ENCODE measurements at places on chromosomes 4 and X.

- no peak overlapping the region for H3K4me3 ChIP-seq
- DNase-seq: no peak
- no peaks in the 10 kb centered on the region for H3K4me1 ChIP-seq
- no peak overlapping the region for H3K27ac ChIP-seq
These were observed 7.3 kb downstream of the EMCN start for GRCh38 chr4:100510551-100510950.

GRCh38 chr4:52358366-52358765, 300.7 kb downstream of the USP46 start:
- no peaks in the 10 kb centered on the region for H3K36me3 ChIP-seq
- no peak for DNase-seq
- no peaks in the 10 kb centered on the region for H3K27me3 ChIP-seq
- no peaks in the 10 kb centered on the region for H3K4me1 ChIP-seq
- H3K4me3 ChIP-seq: no peak overlapping the region
- no peak overlapping the region for H3K27ac ChIP-seq

- peak overlapping the region; percentile 73 for H3K27ac ChIP-seq
- no peaks in the 10 kb centered on the region for H3K27me3 ChIP-seq
- peaks cover 33% of the 10 kb centered on the region for H3K4me1 ChIP-seq
- DNase-seq: no peak
These were observed 18.3 kb downstream of the CD99L2 start for GRCh38 chrX:150879855-150880807.

- H3K4me1 ChIP-seq: peaks cover 48% of the 10 kb centered on the region
- peak overlapping the region; percentile 91 for H3K4me3 ChIP-seq
- no peaks in the 10 kb centered on the region for H3K27me3 ChIP-seq
These were observed 13.0 kb upstream of the TMEM156 start for GRCh38 chr4:39044956-39045826.

DNA sequence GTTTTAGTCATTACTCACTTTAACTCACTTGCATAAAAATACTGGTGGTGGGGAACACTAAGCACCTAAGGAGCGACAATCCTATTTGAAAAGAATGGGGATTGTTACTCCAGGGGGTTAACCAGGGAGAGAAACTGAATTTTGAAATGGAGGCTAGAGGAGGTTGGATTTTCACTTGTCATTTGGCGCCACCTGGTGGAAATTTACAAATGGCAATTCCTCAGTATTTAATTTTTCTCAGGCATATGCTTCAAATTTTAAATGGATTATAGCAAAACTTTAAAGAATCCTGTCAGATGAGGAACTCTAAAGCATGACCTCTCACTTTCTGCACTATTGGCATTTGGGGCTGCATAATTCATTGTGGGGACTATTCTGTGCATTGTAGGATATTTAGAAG, 2.7 kb upstream of the GEMIN8 start:
- H3K27me3 ChIP-seq: peaks cover 2% of the 10 kb centered on the region
- DNase-seq: peak; percentile 68
- H3K4me1 ChIP-seq: peaks cover 25% of the 10 kb centered on the region
- H3K36me3 ChIP-seq: no peaks in the 10 kb centered on the region

- no peak overlapping the region for H3K4me3 ChIP-seq
- H3K27ac ChIP-seq: no peak overlapping the region
- no peak for DNase-seq
- H3K27me3 ChIP-seq: no peaks in the 10 kb centered on the region
- H3K4me1 ChIP-seq: no peaks in the 10 kb centered on the region
- H3K36me3 ChIP-seq: no peaks in the 10 kb centered on the region
These were observed 173.8 kb downstream of the ADGRL3 start for GRCh38 chr4:61373901-61374440.

- no peaks in the 10 kb centered on the region for H3K27me3 ChIP-seq
- no peak for DNase-seq
- H3K4me1 ChIP-seq: no peaks in the 10 kb centered on the region
- H3K36me3 ChIP-seq: peaks cover 18% of the 10 kb centered on the region
- H3K4me3 ChIP-seq: no peak overlapping the region
- H3K27ac ChIP-seq: no peak overlapping the region
These were observed 132.6 kb downstream of the SCFD2 start for GRCh38 chr4:53233114-53233795.

DNA sequence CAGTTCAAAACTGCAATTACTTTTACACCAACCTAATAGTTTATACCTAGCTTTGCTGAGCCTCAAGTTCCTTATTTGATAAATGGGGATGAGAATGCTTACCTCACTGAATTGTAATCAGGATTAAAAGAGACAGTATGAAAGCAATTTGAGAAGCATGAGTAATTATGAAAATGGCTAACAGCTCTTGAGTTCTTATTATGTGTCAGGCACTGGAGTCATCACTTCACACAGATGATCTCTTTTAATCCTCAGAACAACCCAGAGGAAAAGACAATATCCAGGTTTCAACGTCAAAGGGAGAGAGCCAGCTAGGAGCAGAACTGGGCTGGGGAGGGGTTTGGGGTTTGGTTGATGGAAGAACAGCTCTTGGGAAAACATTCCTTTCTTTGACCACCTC, 221.0 kb upstream of the NWD2 start:
- no peaks in the 10 kb centered on the region for H3K4me1 ChIP-seq
- no peak overlapping the region for H3K4me3 ChIP-seq
- peaks cover 2% of the 10 kb centered on the region for H3K27me3 ChIP-seq
- no peaks in the 10 kb centered on the region for H3K36me3 ChIP-seq

DNA sequence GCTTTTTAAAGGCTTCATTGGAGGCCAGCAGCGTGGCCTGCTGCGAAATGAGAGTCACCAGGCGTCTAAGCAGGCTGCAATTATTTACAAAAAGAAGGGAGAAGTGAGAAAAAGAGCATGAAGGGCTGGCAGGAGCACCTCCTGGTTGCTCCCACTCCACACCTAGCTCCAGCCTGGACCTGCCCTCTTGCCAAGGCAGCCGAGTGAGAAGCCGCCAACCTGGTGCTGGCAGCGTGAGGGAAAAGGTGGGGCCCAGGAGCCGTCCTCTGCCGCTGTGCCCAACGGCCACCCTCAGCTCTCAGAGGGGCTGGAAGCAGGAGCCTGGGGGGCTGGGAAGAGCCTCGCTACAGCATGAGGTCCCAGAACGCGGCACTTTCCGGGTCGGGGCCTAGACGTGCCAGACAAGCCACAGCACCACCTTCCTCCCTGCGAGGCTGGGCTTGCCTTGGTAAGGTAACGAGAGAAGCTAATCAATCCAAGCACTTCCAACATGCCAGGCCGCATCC, 16.3 kb downstream of the SLC6A8 start:
- peaks cover 8% of the 10 kb centered on the region for H3K36me3 ChIP-seq
- H3K4me1 ChIP-seq: no peaks in the 10 kb centered on the region
- H3K4me3 ChIP-seq: no peak overlapping the region
- H3K27me3 ChIP-seq: no peaks in the 10 kb centered on the region
- no peak for DNase-seq
- no peak overlapping the region for H3K27ac ChIP-seq

DNA sequence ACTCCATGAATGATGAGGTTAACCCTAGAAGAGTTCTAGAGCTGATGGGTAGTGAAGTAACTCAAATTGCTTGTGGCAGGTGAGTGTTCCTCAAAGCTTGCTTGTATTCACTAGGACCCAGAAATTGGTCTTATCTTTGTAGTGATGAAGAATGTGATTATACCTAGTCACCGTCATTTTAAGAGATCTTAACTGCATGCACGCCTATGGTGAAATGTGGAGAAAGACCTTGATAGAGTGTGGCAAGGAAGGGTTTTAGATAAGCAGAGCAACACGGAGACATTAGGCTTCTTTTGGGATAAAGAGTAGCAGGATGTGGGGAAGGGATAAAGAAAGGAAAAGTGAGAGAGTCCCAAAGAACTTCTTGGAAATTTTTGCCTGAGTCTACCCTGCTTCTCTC, 42.4 kb downstream of the NAP1L5 start:
- H3K27me3 ChIP-seq: no peaks in the 10 kb centered on the region
- H3K4me1 ChIP-seq: peaks cover 34% of the 10 kb centered on the region
- no peak for DNase-seq
- H3K4me3 ChIP-seq: no peak overlapping the region

DNA sequence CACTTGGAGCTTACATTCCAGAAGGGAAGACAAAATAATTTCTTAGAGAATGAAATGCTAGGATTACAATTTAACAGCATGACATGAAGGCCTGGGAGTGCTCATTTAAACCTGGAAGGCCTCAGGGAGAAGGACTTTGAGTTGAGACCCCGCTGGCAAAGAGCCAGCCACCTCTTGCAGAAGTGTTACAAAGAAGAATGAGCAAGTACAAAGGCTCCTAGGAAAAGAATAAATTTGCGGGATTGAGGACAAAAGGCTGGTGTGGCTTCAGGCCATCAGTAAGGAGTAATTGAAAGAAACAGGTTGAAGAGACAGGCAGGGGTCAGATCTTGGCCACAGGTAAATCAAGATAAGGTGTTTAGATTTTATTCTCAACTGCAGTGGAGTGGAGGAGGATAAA, 3.1 kb upstream of the ELOVL6 start:
- H3K4me1 ChIP-seq: peaks cover 8% of the 10 kb centered on the region
- no peaks in the 10 kb centered on the region for H3K36me3 ChIP-seq
- no peaks in the 10 kb centered on the region for H3K27me3 ChIP-seq

- no peak for DNase-seq
- H3K27me3 ChIP-seq: no peaks in the 10 kb centered on the region
- H3K36me3 ChIP-seq: no peaks in the 10 kb centered on the region
- H3K4me3 ChIP-seq: no peak overlapping the region
- H3K27ac ChIP-seq: no peak overlapping the region
- H3K4me1 ChIP-seq: no peaks in the 10 kb centered on the region
These were observed 448.9 kb downstream of the FSTL5 start for GRCh38 chr4:161714931-161715330.

- no peak overlapping the region for H3K4me3 ChIP-seq
- no peaks in the 10 kb centered on the region for H3K36me3 ChIP-seq
- DNase-seq: no peak
- H3K4me1 ChIP-seq: peaks cover 17% of the 10 kb centered on the region
These were observed 71.3 kb downstream of the PRPS1 start for GRCh38 chrX:107699616-107700015.

- H3K4me3 ChIP-seq: no peak overlapping the region
- no peak overlapping the region for H3K27ac ChIP-seq
- H3K36me3 ChIP-seq: peaks cover 16% of the 10 kb centered on the region
- peaks cover 4% of the 10 kb centered on the region for H3K4me1 ChIP-seq
- DNase-seq: no peak
These were observed 200.6 kb downstream of the RAPGEF2 start for GRCh38 chr4:159303435-159303834.

DNA sequence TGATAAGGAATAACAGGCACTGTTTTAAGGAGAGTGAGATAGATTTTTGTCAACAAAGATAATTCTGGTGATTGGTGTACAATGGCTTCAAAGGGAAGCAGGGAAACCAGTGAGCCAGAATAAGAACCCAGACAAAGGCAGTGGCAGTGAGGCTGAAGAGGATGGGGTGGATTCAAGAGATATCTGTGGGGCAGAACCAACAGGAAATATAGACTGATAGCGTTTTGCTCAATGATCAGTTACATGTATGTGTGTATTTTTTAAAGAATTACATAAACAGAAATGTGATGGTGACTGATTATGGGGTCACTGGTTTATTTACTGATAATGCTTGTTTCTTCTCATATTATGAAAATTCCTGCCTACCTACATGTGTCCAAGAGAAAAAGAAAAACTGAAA, 66.4 kb downstream of the AMMECR1 start:
- no peak for DNase-seq
- no peak overlapping the region for H3K27ac ChIP-seq
- no peak overlapping the region for H3K4me3 ChIP-seq
- peaks cover 3% of the 10 kb centered on the region for H3K36me3 ChIP-seq
- no peaks in the 10 kb centered on the region for H3K27me3 ChIP-seq

DNA sequence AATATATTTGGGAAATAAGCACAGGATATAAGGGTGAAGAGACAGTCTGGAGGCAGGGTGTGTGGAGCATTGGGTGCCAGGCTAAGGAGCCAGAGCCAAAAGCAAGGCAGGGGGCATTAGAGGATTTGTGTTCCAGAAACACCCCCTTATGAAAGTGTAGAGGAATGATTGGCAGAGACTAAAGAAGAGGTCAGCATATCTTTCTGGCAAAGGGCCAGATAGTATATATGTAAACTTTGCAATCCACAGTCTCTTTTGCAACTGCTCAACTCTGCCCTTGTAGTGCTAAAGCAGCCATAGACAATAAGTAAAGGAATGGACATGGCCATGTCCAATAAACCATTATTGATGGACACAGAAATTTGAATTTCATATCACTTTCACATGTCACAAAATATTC, 3.6 kb upstream of the SLC9A6 start:
- no peaks in the 10 kb centered on the region for H3K36me3 ChIP-seq
- no peak for DNase-seq
- no peaks in the 10 kb centered on the region for H3K27me3 ChIP-seq
- H3K4me3 ChIP-seq: no peak overlapping the region
- no peak overlapping the region for H3K27ac ChIP-seq
- peaks cover 47% of the 10 kb centered on the region for H3K4me1 ChIP-seq

- no peak overlapping the region for H3K4me3 ChIP-seq
- H3K36me3 ChIP-seq: no peaks in the 10 kb centered on the region
- H3K4me1 ChIP-seq: no peaks in the 10 kb centered on the region
- H3K27ac ChIP-seq: no peak overlapping the region
These were observed 494.1 kb downstream of the CENPC start for GRCh38 chr4:67051000-67051789.

- H3K4me3 ChIP-seq: no peak overlapping the region
- H3K27me3 ChIP-seq: no peaks in the 10 kb centered on the region
- no peaks in the 10 kb centered on the region for H3K4me1 ChIP-seq
- no peaks in the 10 kb centered on the region for H3K36me3 ChIP-seq
- no peak overlapping the region for H3K27ac ChIP-seq
These were observed 11.7 kb upstream of the PRPS2 start for GRCh38 chrX:12779534-12779933.

DNA sequence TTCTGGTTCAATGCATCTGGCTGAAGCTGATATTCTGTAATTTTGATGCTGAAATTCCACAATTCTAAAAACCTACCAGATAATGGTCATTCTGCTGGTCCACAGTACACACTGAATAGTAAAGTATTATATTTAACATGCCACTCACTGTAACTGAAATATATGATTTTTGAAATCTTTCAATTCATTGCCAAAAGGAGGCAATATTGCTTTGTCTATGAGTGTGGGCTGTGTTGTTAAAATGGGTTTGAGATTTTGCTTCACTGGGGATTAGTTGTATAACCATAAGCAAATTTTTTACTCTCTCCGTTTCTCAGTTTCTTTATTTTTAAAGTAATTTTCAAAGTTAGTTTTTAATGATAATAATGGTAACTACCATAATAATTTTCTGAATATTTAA, 1404.1 kb upstream of the IGFBP7 start:
- no peaks in the 10 kb centered on the region for H3K36me3 ChIP-seq
- no peaks in the 10 kb centered on the region for H3K27me3 ChIP-seq
- no peak overlapping the region for H3K4me3 ChIP-seq
- DNase-seq: no peak
- H3K4me1 ChIP-seq: no peaks in the 10 kb centered on the region

GRCh38 chr4:149347139-149347538, 468.5 kb downstream of the IQCM start:
- DNase-seq: no peak
- H3K36me3 ChIP-seq: no peaks in the 10 kb centered on the region
- H3K4me1 ChIP-seq: no peaks in the 10 kb centered on the region

- H3K27ac ChIP-seq: no peak overlapping the region
- DNase-seq: no peak
- H3K4me3 ChIP-seq: no peak overlapping the region
- H3K27me3 ChIP-seq: no peaks in the 10 kb centered on the region
- H3K36me3 ChIP-seq: no peaks in the 10 kb centered on the region
- H3K4me1 ChIP-seq: peaks cover 3% of the 10 kb centered on the region
These were observed 75.5 kb downstream of the ANXA10 start for GRCh38 chr4:168167714-168168284.

Measured in activated CD4-positive, alpha-beta T cell treated with anti-CD3 and anti-CD28 coated beads for 36 hours (primary cell).